ENCODE measurements at places on chromosomes 12 and 14. TPM values are rescaled to one million over a fixed set of nuclear protein-coding genes. Genes with fewer than 3 reads are reported as not detected.

The ADAMTS20 gene
- total RNA-seq = not detected

The CHURC1 gene
- 73.1 TPM for total RNA-seq

The GABARAPL1 gene
- total RNA-seq = 165 TPM

The EMC9 gene
- total RNA-seq = 24.3 TPM

- no peak for DNase-seq
These were observed 161.3 kb downstream of the RPL10L start for GRCh38 chr14:46490238-46490685.

DNA sequence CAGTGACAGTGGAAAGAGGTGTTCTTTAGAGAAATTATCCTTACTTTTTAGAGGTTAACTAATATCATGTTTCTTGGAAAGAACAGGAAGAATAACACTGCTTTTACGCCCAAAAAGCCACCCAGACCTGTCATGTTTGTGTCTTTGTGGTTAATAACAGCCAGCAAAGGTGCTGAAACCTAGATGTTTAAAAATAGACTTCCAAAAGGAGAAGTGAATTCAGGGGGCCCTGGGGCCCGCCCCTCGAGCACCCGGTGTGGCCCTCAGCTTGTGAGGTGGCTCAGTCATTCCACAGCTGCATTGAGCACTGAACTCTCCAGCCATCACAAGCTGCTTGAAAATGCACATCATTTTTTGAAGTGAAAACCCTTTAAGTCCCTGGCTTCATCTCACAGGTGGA is 20.8 kb upstream of the AMN start:
- no peak for DNase-seq

- no peak for DNase-seq
These were observed 271.8 kb downstream of the TRHDE start for GRCh38 chr12:72543777-72544467.

- DNase-seq = no peak
These were observed 166.1 kb upstream of the SYT10 start for GRCh38 chr12:33605757-33606156.
